ENCODE measurements at places on chromosomes 4 and X.
A peak's percentile ranks its signal among the peaks of the same experiment; 100 is the strongest.

- peak; percentile 33 for DNase-seq
Measured at GRCh38 chr4:92305148-92305877, 1.5 kb downstream of the GRID2 start.

GRCh38 chr4:11669156-11669555, 240.5 kb upstream of the HS3ST1 start:
- no peak for DNase-seq

GRCh38 chrX:107576841-107577240, 51.5 kb upstream of the PRPS1 start:
- no peak for DNase-seq

DNA sequence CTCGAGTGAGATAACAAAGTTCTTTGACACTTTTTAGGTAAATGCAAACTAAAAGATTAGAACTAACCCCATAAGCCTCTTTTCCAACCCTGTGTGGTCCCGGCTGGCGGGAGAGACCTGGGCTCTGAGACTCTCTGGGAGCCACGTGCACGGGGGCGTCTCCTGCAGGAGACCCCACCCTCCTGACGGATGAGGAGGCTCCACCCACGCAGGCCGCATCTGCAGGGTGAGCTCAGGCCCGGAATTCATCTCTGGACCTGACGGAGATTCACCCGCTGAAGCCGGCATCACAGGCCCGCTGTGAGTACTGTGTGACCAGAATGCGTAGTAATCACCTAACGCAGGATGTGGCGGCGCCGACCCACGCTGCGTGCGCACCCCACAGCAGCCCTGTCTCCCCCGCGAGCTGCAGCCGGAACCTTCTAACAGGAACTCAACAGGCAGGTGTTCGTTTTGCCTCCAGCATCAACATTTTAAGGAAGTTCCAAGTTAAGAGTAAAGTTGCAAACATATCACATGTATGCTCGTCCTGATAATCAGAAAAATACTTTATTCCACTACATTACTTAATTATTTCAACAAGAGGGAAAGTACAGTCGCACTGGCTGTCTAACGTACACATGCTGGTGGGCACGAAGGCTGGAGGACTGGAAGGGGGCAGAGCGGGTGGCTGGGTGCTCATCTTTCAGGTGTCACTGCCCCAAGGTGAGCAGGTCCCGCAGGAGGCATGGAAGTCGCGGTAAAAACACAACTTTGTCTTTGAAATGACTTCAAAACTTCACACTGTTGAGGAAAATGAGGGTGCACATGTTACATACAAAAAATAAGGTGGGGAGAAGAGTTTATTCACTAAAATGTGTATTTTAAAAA, 44.5 kb downstream of the FGFRL1 start:
- peak; percentile 40 for DNase-seq

- peak; percentile 9 for DNase-seq
Measured at GRCh38 chrX:8413279-8413678, 51.4 kb upstream of the VCX3B start.

All from fibroblast of skin of abdomen (primary cell).